ENCODE measurements at places on chromosomes 2 and 18.

GRCh38 chr18:76416911-76417310 is 78.1 kb downstream of the ZNF516 start:
- no peak for DNase-seq

DNA sequence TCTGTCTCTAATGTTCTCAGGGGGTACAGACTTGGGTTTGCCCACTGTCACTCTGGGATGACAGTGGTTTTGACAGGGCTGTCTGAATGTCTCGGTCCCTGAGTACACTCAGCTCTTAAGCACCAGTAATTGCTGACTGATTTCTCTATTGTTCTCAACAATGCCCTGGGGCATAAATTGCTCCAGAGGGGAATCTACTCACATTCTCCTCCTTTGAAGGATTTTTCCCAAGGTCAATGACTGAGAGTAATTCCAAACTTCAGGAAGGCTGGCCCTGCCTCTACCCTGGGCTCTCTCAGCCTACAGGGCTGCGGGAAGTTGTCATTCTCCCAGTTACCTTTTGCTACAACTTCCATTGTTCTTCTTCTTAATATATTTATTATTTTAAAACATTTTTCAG is 36.5 kb downstream of the MC2R start:
- no peak for DNase-seq

DNA sequence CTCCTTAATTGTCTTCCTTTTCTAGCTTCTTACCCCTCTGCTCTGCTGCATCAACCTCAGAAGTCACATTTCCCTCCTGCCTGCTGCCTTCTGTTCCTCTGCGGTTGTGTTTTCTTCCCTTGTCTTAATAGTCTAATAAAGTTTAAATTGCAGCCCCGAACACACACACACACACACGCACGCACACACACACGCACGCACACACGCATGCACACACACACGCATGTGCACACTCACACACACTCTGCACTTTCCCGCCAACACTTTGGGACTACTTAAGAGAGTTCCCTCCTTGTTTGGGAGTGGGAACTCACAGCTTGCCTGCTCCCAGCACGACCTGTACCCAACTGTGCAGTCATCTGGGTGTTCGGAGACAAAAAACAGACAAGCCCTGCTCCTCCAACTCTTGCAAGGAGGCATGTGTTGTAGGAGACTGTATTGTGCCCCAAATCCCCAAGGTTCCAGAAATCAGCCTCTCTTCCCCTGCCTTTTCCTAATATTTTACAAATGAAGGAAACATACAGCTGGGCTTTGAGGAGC is 99.1 kb downstream of the SETBP1 start:
- DNase-seq = no peak

DNA sequence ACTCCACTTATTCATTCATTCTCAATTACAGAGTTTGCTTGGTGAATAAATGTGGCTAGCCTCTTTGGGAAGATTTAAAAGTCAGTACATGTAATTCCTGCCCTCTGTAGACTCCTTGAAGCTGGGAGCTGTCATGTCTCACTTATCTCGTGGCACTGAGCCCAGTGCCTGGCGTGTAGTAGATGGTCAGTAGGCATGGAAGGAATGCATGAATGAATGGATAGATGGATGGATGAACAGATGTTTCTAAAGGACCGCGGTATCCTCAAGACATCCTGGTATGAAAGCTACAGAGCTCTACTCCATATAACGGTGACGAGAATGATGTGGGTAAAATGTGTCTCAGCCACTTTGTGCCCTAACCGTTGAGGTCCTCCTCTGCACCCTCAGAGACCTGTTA is 83.0 kb downstream of the MARCO start:
- no peak for DNase-seq

- no peak for DNase-seq
Measured at GRCh38 chr18:41765460-41765859, 189.6 kb upstream of the PIK3C3 start.

- DNase-seq = no peak
Measured at GRCh38 chr2:215022418-215022817, 116.0 kb downstream of the ABCA12 start.

DNA sequence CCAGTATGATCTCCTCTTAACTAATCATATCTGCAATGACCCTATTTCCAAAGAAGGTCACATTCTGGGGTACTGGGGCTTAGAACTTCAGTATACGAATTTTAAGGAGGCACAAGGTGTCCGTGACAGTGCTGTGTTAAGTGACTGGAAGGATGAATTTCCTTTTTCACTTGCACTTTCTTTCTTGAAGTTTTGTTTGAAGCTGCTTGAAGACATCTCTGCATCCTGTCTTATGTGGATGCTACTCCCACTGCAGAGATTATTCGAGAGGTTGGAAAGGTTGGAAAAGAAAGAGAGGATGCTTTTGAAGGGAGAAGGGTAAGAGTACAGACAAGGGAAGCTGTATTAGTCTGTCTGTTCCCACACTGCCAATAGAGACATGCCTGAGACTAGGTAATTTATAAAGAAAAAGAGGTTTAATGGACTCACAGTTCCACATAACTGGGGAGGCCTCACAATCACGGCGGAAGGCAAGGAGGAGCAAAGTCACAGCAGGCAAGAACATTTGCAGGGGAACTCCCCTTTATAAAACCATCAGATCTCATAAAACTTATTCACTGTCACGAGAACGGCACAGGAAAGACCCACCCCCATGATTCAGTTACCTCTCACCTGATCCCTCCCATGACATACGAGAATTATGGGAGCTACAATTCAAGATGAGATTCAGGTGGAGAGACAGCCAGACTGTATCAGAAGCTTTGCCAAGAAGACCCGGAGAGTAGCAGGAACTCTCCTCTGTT is 3.6 kb upstream of the RNF144A start:
- peak; percentile 58 for DNase-seq

DNA sequence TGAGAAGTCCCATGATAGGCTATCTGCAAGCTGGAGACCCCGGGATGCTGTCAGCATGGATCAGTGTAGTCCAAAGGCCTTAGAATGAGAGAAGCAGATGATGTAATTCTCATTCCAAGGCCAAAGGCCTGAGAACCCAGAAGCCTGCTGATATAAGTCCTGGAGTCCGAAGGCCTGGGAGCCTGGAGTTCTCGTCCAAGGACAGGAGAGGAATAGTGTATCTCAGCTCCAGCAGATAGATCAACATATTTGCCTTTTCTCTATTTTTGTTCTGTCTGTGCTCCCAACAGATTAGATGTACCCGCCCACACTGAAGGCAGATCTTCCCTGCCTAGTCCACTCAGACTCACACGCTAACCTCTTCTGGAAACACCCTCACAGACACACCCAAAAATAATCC is 454.9 kb upstream of the CHAC2 start:
- DNase-seq = no peak

DNA sequence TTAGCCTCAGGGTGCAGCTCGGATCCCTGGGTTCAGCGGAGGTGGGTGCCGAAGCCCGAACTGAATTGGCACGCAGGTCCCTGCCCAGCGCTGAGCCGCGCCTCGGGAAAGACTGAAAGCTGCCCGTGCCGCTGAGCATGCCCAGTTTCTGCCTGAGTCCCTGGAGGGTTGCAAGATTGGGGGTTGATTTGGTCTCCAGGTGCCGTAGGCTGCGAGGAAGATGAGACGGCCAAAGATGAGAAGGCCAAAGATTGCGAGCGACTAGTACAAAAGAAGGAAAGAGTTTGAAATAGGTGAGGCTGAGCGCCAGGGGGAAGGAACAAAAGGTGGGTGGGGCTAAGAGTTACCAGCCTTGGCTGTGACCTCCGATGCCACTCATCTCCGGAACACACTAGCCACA is 852 bp upstream of the KCNH7 start:
- no peak for DNase-seq

- DNase-seq = no peak
Measured at GRCh38 chr2:201807452-201807999, 1.2 kb downstream of the CDK15 start.

DNA sequence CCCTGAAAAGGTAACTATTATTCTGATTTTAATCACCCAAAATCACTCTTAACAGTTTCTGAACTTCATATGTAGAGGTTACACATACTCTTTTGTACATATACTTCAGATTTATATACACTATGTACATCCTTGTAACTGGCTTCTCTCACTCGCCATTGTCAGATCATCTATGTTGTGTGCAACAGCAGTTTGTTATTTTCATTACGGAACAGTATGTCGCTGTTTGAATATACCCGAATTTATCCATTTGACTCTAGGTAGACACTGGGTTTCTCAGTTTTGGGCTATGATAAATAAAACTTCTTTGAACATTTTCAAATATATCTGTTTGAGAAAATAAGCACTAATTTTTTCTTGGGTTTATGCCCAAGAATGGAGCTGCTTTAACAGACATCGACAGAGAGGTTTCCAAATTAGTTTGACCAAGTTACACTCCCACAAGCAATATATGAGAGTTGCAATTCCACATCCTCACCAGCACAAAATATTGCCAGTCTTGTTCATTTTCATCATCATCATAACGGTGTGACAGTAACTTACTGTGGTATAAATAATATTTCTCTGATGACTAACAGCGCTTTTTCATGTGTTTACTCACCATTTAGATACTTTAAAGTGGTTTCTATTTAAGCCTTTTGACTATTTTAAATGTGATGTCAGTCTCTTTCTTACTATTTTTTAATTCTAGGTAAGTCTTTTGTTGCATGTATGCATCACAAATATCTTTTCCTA is 80.9 kb downstream of the SMC6 start:
- no peak for DNase-seq

DNA sequence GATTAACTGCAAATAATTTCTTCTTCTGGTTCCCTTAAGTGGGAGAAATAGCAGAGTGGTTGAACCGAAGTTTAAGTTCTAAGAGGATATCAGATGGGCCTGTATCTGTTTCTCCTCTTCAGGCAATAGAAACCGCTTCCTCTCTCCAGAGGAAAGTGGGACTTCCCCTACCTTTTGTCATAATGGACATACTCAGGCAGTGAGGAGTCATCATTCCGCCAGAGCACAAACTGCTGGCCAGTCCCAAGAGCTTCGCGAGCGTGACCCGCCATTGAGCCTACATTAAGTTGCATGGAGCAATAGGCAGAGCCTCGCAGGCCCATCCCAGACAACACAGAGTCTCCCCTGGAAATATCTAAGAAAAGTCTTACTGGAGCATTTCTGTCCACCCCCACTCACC is 158.9 kb downstream of the LDLRAD4 start:
- DNase-seq = no peak

GRCh38 chr2:120550282-120550681 is 185.4 kb upstream of the GLI2 start:
- DNase-seq = no peak

Data from stimulated activated CD4-positive, alpha-beta T cell treated with anti-CD3 and anti-CD28 coated beads, TNF-alpha, amount 100 ng/mL, for 24 hours (primary cell).